ENCODE measurements at places on chromosomes 6 and 20.

DNA sequence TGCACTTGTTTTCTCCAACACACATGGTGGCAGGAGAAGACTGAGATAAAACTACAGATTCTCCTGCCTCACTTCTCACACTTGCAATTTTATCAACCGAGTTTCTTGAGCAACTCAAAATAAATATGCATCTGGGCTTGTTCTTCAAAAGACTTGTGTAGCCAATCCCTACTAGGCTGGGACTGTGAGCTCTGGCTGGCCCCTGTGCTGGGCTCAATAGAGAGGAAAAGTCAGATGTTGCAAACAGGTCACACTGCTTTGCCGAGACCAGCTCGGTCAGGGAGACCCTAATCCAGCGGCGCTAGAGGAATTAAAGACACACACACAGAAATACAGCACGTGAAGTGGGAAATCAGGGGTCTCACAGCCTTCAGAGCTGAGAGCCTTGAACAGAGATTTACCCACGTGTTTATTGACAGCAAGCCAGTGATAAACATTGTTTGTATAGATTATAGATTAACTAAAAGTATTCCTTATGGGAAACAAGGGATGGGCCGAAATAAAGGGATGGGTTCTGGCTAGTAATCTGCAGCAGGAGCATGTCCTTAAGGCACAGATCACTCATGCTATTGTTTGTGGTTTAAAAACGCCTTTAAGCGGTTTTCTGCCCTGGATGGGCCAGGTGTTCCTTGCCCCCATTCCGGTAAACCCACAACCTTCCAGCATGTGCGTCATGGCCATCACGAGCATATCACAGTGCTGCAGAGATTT lies 32.7 kb downstream of the FAM50B start:
- DNase-seq = no peak

DNA sequence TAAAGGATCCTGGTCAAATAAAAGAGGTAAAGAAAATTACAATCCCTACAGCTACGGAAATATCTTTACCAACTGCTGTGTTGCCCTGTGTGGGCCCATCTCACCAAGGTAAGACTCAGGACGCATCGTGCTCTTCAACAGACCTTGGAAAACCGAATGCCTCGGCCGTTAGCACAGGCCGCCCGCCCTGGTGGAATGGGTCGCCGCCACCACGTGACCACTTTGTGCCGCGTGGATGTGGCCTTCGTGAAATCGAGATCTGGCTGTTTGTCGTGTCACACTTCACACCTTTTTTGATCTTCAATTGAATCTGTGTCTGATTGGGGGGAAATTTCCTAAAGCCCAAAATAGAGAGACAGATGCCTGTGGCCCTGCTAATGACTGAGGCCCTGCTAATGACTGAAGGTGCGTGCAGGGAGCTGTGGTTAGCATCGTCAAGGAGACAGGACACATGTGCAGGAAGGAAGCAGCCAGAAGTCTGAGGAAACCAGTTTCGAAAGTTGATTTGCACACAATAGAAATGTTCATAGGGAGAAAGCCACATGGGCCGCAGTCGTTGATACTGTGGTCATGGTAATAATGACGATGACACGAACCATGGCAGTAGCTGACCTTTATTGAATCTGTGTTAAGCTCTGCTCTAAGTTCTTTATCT lies 175.7 kb upstream of the SNX9 start:
- DNase-seq = no peak

DNA sequence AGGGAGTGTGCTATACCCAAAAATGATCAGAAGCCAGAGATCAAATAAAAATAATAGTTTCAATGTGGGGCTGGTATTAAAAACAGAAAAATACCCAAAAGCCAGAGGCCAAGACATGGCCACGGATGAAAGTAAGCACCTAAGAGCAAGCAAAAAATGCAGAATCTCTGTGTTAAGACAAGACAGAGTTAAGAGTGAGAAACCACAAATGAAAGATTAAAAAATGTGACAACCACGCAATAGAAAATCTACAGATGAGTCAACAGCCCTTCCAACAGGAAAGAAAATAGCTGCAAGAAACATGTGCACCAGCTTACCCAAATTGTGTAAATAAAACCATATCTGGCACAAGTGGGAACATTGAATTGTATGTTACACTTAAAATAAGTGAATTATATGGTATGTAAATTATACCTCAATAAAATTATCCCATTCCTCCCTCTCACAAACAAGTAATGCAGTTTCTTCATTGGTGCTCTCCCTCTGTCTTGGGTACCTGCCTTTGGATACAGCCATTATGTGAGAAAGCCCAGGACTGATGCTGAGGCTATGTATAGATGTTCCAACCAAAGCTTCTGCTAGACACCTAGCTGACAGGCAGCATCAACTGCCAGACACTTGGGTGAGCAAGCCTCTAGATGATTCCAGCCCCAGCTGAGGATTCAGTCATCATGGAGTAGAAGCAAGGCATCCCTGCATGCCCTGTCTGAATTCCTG lies 55.3 kb upstream of the UFL1 start:
- no peak for DNase-seq

- DNase-seq = no peak
These were observed 15.0 kb downstream of the RWDD1 start for GRCh38 chr6:116586276-116586675.

DNA sequence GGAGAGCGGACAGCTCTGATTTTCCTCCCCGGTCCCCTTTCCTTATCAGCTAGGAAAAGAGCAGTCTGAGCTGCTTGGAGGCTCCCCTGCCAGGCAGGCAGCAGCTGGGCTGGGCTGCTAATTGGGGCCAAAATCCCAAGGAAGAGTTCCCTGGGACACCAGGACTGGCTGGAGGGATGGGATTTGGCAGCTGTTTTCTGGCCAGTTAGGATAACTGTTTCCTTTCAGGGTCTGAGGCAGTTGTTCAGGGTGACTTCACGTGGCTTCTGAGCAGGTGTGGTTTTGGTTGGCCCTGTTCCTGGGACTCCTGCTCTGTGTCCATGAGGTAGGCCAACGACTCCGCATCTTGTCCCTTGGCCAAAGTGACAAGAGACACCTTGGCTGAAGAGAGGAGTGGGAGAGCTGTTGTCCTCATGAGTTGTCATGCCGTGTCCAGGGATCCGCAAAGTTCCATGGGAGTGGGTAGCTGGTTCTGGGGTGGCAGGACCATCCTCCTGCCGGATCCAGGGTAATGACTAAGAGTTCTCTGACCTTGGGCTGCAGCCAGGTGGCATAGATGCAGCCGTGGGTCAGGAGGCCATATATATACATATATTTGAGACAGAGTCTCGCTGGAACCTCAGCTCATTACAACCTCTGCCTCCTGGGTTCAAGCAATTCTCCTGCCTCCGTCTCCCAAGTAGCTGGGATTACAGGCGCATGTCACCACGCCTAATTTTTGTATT lies 21.2 kb downstream of the MRPS18A start:
- no peak for DNase-seq

All from head of caudate nucleus (tissue), 42 donors.